ENCODE measurements at places on chromosomes 12 and 14. TPM values are rescaled to one million over a fixed set of nuclear protein-coding genes. Genes with fewer than 3 reads are reported as not detected.

- peak; percentile 91 for DNase-seq
Measured at GRCh38 chr12:109888179-109889020, 8.1 kb upstream of the GLTP start.

DNA sequence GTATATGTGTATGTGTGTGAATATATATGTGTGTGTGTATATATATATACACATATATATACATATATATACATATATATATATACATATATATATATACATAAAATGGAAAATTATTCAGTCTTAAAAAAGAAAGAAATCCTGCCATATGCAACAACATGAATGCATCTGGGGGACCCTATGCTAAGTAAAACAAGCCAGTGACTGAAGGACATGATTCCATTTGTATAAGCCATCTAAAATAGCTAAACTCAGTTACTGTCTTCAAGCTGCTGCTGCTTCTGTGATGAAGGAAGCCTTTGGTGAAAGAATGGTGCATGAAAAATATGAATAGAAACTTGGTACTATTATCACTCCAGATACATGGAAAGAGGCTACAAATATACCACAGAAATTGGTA lies 118.6 kb downstream of the ATXN7L3B start:
- no peak for DNase-seq

- DNase-seq: no peak
Measured at GRCh38 chr14:101992708-101993107, 28.3 kb downstream of the DYNC1H1 start.

GRCh38 chr12:124390442-124391097 lies 95.7 kb downstream of the RFLNA start:
- DNase-seq: peak; percentile 74

- no peak for DNase-seq
Measured at GRCh38 chr14:65864984-65865383, 452.5 kb downstream of the FUT8 start.

GRCh38 chr12:68749443-68749842 lies 3.5 kb downstream of the SLC35E3 start:
- no peak for DNase-seq

- no peak for DNase-seq
Measured at GRCh38 chr14:96666088-96666487, 131.1 kb upstream of the VRK1 start.

GRCh38 chr12:108021141-108021540 lies 107.9 kb upstream of the WSCD2 start:
- no peak for DNase-seq

- no peak for DNase-seq
Measured at GRCh38 chr12:54405106-54405505, 14.0 kb downstream of the ITGA5 start.

DNA sequence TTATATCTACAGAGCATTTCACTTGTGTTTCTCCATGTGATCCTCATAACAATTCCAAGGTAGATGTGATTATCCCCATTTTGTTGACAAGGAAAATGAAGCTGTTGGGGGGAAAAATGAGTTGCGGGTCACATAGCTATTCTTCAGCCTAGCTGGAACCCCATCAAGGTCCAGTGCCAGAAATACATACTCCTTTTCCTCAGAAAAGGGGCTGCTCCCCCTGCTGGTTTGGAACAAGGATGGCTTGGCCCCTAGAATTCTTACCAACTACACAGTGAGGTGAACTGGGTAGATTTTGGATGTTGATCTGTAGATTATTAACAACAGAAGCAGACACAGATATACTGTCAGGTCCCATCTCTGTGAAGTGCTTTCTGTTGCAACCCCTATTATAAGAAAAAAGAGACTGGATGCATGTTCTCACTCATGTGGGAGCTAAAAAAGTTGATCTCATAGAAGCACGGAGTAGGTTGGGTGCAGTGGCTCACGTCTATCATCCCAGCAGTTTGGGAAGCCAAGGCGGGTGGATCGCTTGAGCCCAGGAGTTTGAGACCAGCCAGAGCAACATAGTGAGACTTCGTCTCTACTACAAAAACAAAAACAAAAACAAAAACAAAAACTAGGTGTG lies 8.9 kb downstream of the IKZF4 start:
- peak; percentile 76 for DNase-seq

- DNase-seq: peak; percentile 52
Measured at GRCh38 chr14:50943261-50943942, 881 bp downstream of the PYGL start.

FERMT2 gene
- 128 TPM for total RNA-seq

DPY19L2 gene
- total RNA-seq: 4.4 TPM

TROAP gene
- 0.51 TPM for total RNA-seq

PRIMA1 gene
- not detected for total RNA-seq

BICDL1 gene
- not detected for total RNA-seq
